ENCODE measurements at places on chromosomes 12 and 14.
A peak's percentile ranks its signal among the peaks of the same experiment; 100 is the strongest.

DNA sequence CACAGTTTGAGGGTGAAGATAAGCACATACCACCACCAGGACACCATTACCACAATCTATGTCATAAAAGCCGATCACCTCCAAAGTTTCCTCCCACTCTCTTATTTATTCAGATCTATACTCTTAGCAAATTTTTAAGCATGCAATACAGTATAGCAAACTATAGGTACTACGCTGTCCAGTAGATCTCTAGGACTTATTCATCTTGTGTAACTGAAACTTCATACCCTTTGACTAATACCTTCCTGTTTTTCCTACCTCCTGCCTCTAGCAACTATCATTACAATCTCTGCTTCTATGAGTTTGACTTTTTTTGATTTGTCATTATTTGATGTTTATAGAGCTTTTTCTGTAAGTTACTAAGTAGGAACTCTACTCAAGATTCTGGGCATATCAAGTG lies 84.5 kb upstream of the MANSC4 start:
- DNase-seq = no peak

- DNase-seq = no peak
Measured at GRCh38 chr12:43636725-43637463, 84.9 kb upstream of the ADAMTS20 start.

DNA sequence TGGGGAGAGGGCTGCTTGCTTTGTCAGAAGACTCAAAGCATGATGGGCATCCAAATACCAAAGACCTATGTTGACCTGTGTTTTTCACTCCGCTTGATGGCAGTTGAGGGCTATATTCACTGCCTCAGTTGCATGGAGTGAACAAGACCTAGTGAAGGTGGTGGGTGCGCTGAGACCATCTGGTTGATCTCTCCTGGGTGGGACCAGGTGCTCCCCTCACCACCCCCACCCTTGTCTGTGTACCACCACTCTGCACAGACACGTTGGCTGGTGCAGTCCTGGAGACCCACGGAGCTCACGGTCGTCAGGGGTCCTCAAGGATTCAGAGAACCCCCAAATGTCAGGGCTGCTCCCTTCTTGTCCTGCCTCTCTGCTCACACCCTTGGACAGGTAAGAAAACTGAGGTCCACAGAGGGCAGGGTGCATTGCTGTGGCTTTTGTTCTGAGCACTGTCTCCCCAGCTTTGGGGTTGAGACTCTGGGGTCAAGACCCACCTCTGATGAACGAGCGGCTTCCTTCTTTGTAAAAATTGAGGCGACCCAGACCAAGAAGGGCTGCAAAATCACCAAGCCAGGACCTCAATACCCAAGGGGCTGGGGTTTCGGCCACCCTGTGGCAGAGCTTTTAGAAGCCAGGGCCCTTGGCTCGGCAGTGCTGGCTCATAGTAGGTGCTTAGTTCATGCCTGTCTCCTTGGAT lies 166.3 kb upstream of the RTL1 start:
- DNase-seq = no peak

GRCh38 chr12:108597559-108598471 lies at the start of gene TMEM119:
Gene TMEM119 (minus strand): TSS chr12:108598084. CDS start chr12:108592383, 5,701 bp downstream.
- no peak for DNase-seq

DNA sequence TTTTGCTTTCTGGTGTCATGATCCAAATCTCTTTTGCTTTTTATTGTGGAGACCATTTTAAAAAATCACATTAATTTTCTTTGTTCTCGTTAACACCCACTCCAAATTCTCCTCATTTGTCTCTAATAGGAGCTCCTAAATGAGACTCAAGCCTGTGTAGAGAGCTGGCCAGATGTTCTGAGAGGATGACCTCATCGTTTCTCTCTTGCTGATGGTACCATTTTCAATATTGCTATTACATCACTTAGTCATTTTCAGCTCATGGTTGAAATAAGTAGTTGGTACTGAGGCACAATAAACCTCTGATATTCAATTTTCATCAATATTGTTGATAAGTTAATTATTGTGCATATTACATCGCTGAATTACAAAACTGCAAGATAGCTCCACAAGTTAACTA lies 31.5 kb downstream of the SPTB start:
- no peak for DNase-seq

DNA sequence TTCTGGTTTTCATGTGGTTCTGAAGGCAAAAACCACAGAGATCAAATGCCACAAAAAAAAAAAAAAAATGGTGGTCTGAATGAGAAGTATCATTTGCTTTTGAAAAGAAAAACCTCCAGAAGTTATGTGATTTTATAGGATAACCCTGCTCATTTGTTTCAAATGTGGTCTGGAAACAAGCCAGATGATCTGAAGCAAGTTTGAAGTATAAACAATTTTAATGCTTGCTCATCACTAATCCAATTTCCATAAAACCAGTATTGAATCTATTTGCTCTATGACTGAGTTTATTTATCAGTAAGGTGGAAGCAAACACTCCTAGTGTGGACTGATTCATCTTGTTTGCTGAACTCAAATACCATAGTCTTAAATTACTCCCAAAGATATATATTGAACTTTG lies 407.3 kb upstream of the FLRT2 start:
- DNase-seq = no peak

GRCh38 chr14:39406560-39406959 lies 25.7 kb downstream of the FBXO33 start:
- no peak for DNase-seq

- no peak for DNase-seq
Measured at GRCh38 chr14:72515779-72516770, 377.8 kb downstream of the DPF3 start.

DNA sequence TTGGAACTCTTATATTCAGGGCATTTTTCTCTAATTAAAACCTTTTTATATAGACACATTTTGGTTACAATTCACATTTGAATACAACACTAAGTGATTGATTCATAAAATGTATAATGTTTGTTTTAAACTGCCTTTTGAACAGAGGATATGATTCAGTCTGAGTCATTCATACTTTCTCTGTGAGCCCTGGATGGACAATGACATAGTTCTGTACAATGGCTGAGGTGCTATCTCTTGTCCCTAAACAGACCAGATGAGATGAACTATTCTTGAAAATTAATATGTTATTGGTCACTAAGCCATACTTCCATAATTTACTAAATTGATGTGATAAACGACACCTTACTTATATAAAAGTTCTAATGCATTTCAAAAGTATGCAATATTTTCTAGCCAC lies 199.7 kb upstream of the ATXN7L3B start:
- DNase-seq = no peak

DNA sequence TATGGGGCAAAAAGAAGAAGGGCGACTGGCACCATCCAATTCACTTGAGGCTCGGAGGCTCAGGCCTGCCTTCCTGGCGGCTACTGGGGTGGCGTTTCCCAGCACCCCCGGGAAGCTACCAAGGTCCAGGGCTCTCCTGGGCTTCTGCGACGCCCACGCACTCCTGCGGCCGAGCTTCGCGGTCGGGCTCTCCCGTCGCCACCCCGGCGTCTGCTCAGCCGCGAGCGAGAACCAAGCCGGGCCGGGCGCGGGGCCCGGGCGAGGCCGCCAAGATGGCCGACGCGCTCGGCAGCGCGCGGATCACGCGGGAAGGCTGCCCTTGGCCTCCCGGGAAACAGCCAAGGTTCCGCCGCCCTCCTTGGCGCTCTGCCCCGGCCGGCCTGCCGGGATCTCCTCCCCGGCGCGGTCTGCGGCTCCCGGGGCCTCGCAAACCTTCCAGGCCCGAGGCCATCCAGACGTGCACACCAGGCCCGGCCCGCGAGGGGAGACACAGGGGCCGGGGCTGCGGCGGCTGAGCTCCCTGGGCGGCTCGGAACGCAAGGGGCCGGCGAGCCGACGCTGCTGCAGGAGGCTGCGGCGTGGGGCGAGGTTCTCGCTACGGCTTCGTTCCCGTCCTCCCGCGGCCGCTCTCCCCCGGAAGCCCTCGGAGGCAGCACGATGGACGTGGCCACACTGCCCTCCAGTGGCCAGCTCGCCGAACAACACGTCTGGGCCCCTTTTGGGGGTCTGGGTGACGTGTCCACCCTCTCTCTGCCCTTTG lies 23.5 kb upstream of the ZFP36L1 start:
- DNase-seq = peak; percentile 93

DNA sequence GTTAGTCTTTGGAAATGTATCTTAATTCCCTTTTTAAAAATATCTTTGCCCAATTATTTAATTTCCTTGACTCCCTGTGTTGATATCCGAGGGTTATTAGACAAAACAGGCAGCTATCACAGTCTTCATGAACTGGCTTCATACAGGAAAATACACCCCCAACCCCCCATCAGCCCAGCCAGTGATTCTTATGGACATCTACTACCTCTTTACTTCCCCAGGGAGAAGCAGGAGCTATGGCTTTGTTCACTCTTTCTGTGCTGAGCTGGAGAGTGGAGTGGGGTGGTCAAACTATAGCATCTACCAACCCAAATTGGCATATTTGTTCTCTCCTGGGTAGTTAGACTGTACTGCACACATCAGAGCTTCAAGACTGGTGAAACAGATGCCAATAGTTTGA lies 134.4 kb upstream of the SLC38A2 start:
- DNase-seq = no peak

DNA sequence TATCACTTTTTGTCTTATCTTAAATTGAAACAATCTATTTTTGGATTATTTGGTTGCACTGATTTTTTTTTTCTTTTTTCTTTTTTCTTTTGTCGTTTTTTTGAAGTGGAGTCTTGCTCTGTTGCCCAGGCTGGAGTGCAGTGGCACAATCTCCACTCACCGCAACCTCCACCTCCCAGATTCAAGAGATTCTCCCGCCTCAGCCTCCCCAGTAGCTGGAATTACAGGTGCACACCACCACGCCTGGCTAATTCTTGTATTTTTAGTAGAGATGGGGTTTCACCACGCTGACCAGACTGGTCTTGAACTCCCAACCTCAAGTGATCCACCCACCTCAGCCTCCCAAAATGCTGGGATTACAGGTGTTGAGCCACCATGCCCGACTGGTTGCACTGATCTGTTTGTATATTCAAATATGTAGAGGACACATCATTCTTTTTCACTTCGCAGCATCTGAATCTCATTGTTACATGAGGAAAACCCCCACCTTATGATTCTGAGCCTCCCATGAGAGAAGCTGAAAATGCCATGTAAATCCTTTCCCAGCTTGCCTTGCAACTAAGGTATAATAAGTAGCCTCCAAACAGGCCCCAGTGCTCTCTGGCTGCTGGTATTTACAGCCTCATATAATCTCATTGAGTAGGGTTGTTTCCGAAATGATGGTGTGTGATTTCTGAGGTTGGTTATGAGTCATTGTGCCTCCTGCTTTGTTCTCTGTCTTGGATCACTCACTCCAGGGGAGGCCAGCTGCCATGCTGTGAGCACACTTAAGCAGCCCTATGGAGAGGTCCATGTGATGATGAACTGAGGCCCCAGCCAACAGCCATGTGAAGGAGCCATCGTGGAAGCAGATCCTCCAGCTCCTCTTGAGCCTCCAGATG lies 5.2 kb upstream of the HSP90B1 start:
- no peak for DNase-seq

DNA sequence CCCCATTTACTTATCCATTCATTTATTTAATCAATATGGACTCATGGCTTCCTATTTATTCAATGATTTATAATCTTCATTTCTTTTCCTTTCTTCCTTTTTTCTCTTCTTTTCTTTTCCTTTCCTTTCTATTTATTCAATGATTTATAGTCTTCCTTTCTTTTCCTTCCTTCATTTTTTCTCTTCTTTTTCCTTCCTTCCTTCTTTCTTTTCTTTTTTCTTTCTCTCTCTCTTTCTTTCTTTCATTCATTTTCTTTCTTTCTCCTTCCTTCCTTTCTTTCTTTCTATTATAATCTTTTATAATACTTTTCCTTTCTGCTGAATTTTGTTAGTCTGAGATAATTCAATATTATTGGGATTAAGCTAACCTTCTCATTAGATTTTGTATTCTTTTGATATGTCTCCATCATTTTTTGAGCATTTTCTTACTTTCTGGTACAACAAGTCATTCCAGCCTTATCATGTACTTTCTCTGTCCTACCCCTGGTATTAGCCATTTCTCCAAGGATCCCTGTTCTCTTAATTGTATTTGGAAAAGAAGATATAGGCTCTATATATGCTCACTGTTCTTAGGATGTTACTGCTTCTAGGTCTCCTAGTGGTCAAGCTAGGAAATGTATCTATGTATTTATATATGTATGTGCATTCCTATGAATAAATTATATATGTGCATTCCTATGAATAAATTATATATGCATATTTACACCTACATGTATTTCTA lies 12.1 kb downstream of the LACRT start:
- no peak for DNase-seq

DNA sequence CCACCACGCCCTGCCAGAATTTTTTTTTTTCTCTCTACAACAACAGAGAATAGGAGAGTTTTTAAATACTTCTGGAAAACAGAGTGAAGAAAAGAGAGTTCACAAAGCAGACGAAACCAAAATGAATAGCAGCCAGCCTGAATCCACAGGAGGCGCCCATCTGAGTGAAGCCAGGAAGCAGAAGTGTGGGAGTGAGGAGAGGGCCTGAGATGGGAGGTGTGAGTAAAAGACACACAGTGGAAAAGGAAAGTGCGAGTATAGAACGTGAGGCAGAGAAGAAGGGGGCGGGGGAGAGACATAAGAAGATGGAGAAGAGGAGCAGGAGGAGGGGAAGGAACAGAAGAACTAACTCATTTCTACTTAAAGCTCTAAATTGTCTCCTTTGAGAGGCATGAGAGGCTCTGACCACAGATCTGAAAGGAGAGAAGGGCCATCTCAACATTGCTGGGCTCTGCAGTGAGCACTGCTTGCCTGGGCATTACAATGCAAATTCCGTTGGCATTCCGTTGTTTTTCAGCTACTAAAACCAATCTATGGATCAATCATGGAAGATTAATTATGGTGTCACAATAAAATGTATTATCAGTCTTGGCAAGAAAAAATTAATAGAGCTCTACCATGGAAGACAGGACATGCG lies 140.1 kb upstream of the CPSF6 start:
- DNase-seq = no peak

DNA sequence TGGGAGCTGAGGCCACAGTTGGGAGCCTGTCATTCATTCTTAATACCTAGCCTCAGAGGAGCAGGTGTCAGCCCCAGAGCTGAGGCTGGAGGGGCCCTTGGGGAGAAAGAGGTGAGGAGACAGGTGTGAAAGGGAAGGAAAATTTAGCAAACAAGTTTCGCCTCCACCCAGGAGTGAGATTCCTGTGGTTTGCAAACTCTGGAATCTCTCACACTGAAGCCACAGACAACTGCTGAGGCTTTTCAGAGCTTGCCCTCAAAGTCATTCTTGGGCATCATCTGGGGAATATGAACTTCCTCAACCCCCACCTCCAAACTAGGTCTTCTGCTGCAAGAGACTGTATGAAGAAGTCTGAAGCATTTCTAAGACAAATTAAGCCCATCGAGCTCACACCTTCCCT lies 589.5 kb upstream of the TBX3 start:
- DNase-seq = no peak

DNA sequence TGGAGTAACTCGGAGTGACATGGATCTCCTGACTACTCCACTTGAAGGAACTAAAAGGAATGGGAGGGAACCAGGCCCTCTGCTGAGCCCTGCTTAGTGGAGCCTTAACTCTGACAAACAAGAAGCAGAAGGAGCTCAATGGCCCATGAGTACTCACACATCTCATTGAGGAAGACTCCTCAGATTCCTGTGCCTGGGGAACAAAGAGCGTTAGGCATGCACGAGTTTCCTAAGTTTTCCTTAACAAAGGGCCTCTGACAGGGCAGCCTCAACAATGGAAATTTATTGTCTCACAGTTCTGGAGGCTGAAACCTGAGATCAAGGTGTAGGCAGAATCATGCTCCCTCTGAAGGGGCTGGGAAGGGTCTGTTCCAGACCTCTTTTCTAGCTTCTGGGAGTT lies 185.7 kb upstream of the NTF3 start:
- no peak for DNase-seq

- no peak for DNase-seq
Measured at GRCh38 chr14:103177376-103177775, 54.1 kb downstream of the TNFAIP2 start.
